ENCODE measurements at places on chromosomes 6 and 20.

DNA sequence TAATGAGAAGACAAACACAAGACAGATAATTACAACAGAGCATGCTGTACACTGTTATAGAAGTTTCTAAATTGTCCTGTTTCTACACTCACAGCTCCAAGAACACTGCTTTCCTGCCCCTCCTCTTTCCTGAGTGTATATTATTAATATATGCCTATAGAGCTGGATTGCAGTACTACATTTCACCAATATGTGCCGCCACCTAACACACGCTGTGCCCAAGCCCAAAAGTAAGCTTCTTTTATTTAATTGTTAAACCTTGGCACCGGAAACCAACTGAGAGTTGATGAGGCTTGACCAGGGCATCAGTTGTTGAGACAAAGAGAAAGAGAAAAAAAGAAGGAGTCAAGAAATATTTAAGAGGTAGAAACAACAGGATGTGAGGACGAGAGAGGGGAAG lies 16.0 kb upstream of the PTPRT start:
- no peaks in the 10 kb centered on the region for H3K4me1 ChIP-seq
- DNase-seq, result no peak
- H3K27me3 ChIP-seq, result no peaks in the 10 kb centered on the region
- H3K4me3 ChIP-seq, result no peak overlapping the region
- H3K36me3 ChIP-seq, result no peaks in the 10 kb centered on the region
- no peak overlapping the region for H3K27ac ChIP-seq

- H3K27me3 ChIP-seq, result no peaks in the 10 kb centered on the region
- H3K27ac ChIP-seq, result peak overlapping the region; percentile 89
- no peak overlapping the region for H3K4me3 ChIP-seq
- peaks cover 20% of the 10 kb centered on the region for H3K4me1 ChIP-seq
These were observed 48.8 kb upstream of the ZNF217 start for GRCh38 chr20:53642196-53643030.

DNA sequence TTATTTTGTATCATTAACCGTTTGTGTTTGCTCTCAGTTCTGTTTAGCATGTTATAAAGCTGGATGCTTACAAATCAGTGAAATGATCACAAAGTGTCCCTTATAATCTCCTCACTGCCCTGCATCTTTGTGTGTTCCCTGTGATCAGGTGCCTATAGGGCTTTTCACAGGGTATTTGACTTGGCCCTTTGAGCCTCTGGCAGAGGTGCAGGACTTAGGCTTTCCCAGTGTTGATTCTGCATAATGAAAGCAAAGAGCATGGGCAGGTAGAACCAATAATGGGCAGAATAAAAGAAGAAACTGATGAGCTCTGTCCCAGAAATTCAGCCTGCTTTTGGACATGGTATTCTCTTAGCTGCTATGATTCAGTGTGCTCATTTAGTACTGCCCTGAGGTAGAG lies 16.9 kb upstream of the PBOV1 start:
- no peak for DNase-seq
- peaks cover 15% of the 10 kb centered on the region for H3K4me1 ChIP-seq
- no peaks in the 10 kb centered on the region for H3K27me3 ChIP-seq
- H3K27ac ChIP-seq, result no peak overlapping the region

DNA sequence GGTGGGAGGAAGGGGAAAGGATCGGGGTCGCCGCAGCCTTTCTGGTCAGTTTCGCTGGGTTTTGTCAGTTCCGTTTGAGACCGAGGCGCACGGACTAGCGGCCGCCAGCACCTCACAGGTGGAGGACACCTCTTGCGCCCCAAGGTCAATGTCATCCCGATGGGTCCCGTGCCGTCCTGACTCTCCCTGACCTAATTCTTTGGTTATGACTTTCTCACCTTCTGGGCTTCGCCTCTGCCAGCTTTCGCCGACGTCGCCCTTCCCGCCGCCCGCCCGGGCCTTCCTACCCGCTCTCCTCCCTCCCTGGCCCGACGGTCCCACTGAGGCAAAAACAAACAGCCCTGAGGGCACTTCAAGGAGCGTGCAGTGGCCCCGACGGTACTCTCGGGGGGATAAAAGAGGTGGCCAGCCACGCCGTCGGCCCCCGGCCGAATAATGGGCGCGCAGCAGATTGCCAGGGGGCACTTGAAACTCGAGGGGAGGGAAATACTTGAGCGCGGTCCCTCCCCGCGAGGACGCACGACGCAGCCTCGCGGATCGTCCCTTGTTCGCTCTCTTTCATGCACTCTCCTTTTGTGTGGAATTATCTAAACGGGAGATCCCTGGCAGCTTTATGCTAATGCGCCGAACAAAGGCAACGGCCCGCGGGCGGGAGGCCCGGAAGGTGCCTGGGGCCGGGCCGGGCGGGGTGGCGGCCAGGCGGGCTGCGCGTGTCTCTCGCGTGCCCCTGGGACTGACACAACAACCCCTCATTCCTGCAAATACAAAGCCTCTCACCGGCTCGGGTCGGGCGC lies 3.9 kb upstream of the INSM1 start:
- no peak overlapping the region for H3K27ac ChIP-seq
- H3K4me1 ChIP-seq, result no peaks in the 10 kb centered on the region
- H3K36me3 ChIP-seq, result no peaks in the 10 kb centered on the region
- no peak overlapping the region for H3K4me3 ChIP-seq
- peaks cover 81% of the 10 kb centered on the region for H3K27me3 ChIP-seq

GRCh38 chr6:126337323-126337722 lies 2.6 kb upstream of the CENPW start:
- DNase-seq, result no peak
- peaks cover 2% of the 10 kb centered on the region for H3K27me3 ChIP-seq
- H3K27ac ChIP-seq, result no peak overlapping the region

DNA sequence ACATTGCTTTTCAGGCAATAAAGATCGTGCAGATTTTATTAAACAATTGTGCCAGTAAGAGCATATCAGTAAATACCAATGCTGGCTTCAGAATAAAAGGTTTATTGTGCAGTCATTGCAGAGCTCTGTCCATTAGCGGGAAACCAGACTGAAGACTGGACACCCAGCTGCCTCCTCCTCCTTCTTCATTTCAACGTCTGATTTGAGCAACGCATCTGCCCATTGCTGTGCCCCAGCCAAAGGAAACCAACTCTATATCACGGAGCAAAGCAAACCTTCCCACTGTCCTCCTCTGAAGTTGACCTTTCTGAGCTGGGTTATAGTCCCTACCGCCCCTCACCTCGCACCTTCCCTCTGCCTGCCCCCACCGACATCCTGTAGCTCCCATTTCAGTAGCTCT lies 80.8 kb downstream of the SLC22A23 start:
- peaks cover 3% of the 10 kb centered on the region for H3K4me1 ChIP-seq
- no peak overlapping the region for H3K27ac ChIP-seq
- no peaks in the 10 kb centered on the region for H3K27me3 ChIP-seq
- H3K4me3 ChIP-seq, result no peak overlapping the region
- DNase-seq, result no peak

DNA sequence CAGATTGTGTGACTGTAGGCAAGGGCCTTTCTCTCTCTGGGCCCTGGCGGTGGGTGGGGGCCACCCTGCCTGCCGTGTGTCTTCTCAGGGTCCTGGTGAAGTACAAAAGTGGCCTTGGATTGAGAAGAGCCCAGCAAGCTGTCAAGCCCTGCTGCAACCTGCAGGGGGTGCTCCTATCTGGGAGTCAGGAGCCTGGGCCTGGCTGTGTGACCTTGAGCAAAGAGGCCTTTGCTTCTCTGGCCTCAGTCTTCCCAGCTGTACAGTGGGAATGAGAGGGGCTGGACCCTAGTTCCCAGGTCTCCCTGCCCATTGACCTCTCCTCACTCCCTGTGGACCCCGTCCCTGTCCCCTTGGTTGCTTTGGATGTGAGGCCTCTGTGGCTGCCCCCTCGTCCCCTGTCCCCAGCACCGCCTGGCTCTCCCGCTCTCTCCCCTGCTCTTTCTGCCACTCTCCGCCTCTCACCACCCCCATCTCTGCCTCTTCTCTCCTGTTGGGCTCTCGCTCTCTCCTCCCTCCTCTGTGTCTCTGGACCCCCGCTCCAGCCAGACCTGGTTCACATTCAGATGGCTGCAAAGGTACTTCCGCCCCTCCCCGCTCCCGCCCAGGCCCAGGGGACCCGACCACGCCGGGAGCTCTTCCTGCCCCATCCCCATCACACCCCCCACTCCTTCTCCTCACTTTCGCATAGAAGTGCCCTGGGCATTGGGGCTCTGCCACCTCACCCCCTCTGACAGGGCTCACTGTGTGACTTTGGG lies 46.7 kb downstream of the SRC start:
- no peak for DNase-seq
- no peaks in the 10 kb centered on the region for H3K27me3 ChIP-seq
- no peak overlapping the region for H3K27ac ChIP-seq
- H3K36me3 ChIP-seq, result peaks cover 4% of the 10 kb centered on the region
- H3K4me1 ChIP-seq, result peaks cover 9% of the 10 kb centered on the region
